Tibial nerve (tissue), 4 donors: ENCODE measurements at places on chromosomes 6 and 20. TPM values are rescaled to one million over a fixed set of nuclear protein-coding genes. Genes with fewer than 3 reads are reported as not detected.

DNA sequence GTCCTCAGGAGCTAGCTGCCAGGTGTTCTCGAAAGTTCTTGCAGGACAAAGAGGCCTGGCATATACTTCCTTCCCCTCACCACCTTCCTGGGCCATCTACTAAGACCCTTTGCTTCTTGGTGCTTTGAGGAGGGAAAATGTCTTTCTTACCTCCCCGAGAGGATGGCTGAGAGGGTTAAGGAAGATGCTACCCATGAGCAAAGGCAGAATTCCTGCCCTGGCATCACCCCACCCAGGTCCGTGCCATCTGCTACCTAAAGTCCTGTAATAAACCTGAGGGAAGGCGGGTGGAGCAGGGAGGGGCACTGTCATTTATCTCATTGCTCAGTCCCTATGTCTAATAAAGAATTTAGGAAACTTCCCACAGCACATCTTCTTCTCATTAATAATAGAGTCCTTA, 16.2 kb downstream of the GFOD1 start:
- no peak for DNase-seq
- no peak overlapping the region for H3K4me3 ChIP-seq
- H3K27ac ChIP-seq, result no peak overlapping the region
- H3K4me1 ChIP-seq, result no peaks in the 10 kb centered on the region

GRCh38 chr20:42442716-42443115, 747.0 kb downstream of the PTPRT start:
- no peak overlapping the region for H3K4me3 ChIP-seq
- no peaks in the 10 kb centered on the region for H3K27me3 ChIP-seq
- H3K36me3 ChIP-seq, result no peaks in the 10 kb centered on the region
- H3K27ac ChIP-seq, result peak overlapping the region; percentile 20

DNA sequence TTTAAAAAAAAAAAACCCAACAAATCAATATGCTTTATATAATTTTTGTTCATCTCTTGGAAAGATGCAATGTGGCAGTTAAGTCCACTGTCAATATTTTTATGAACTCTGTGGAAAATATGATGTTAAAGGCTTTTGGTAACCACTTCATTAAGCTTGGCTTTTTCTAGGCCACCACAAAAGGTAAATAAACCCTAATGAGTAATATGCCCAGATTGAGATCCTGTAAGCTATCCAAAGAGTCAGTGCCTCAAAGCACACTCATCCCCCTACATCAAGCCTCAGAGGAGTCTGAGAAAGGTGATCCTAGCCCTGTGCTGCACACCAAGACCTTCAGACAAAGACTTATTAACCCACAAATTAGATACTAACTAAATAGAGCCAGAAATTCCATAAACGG, 121.1 kb downstream of the CDC5L start:
- H3K4me1 ChIP-seq, result no peaks in the 10 kb centered on the region
- H3K27ac ChIP-seq, result no peak overlapping the region
- no peak overlapping the region for H3K4me3 ChIP-seq
- H3K36me3 ChIP-seq, result no peaks in the 10 kb centered on the region
- no peak for DNase-seq
- H3K27me3 ChIP-seq, result no peaks in the 10 kb centered on the region

- no peaks in the 10 kb centered on the region for H3K4me1 ChIP-seq
- H3K27ac ChIP-seq, result no peak overlapping the region
- no peak overlapping the region for H3K4me3 ChIP-seq
- H3K36me3 ChIP-seq, result no peaks in the 10 kb centered on the region
- H3K27me3 ChIP-seq, result no peaks in the 10 kb centered on the region
Observed at GRCh38 chr6:169034516-169035167, 219.0 kb downstream of the THBS2 start.

- no peak overlapping the region for H3K27ac ChIP-seq
- no peak overlapping the region for H3K4me3 ChIP-seq
- no peak for DNase-seq
- H3K4me1 ChIP-seq, result no peaks in the 10 kb centered on the region
- H3K27me3 ChIP-seq, result no peaks in the 10 kb centered on the region
- no peaks in the 10 kb centered on the region for H3K36me3 ChIP-seq
Observed at GRCh38 chr20:50903353-50904051, 27.7 kb downstream of the ADNP start.

DNA sequence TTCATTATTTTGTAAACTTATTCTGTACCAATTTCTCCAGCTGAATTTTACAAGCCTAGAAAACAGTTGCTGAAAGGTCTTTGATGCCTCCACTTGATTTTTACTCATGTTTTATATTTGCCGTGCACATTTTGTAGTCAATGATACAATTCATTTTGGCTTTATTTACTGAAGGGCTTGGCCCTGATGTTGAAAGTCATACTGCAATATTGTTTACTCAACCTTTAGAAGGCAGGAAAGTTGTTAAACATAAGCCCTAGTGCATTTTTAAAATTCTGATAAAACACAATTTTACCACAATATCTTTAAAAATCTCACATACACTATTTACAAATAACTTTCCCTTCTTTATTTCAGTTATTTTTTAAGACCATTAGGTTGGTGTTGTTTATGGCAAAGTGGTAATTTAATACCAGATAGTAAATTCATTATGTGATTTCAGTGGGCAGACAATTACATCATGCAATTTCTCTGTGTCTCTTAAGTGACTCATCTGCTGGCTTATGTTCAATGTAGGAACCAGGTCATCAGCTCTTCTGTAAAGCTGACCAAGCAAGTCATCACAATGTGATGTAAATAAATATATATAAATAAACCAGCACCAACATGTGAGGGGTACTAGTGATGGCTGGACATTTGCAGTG, 121.1 kb upstream of the SLC35B3 start:
- H3K4me3 ChIP-seq, result no peak overlapping the region
- no peaks in the 10 kb centered on the region for H3K27me3 ChIP-seq
- DNase-seq, result no peak
- no peak overlapping the region for H3K27ac ChIP-seq

- H3K27me3 ChIP-seq, result no peaks in the 10 kb centered on the region
- DNase-seq, result peak; percentile 20
- peak overlapping the region; percentile 96 for H3K4me3 ChIP-seq
- H3K27ac ChIP-seq, result peak overlapping the region; percentile 99
- H3K36me3 ChIP-seq, result no peaks in the 10 kb centered on the region
Observed at GRCh38 chr6:30554962-30555815, 1.1 kb downstream of the GNL1 start.

DNA sequence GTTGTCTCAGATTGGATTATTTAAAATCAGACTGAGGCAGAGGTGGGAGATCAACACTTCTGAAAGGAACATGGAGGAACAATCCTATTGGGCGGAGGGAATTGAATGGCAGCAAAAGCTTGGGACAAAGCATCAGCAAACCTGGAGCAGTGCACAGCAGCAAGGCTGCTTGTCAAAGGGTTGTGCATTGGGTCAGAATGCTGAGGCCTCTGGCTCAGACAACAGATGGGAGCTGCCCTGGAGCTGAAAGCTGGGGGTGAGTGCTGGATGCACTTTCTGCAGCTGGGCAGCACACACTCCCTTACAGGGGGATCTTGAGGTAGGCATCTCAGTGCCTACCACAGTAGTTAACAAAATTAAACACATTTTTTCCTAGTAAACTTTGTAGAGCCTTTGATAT, 634.4 kb upstream of the MMS22L start:
- no peaks in the 10 kb centered on the region for H3K36me3 ChIP-seq
- H3K4me3 ChIP-seq, result no peak overlapping the region
- H3K27me3 ChIP-seq, result no peaks in the 10 kb centered on the region
- no peaks in the 10 kb centered on the region for H3K4me1 ChIP-seq

DNA sequence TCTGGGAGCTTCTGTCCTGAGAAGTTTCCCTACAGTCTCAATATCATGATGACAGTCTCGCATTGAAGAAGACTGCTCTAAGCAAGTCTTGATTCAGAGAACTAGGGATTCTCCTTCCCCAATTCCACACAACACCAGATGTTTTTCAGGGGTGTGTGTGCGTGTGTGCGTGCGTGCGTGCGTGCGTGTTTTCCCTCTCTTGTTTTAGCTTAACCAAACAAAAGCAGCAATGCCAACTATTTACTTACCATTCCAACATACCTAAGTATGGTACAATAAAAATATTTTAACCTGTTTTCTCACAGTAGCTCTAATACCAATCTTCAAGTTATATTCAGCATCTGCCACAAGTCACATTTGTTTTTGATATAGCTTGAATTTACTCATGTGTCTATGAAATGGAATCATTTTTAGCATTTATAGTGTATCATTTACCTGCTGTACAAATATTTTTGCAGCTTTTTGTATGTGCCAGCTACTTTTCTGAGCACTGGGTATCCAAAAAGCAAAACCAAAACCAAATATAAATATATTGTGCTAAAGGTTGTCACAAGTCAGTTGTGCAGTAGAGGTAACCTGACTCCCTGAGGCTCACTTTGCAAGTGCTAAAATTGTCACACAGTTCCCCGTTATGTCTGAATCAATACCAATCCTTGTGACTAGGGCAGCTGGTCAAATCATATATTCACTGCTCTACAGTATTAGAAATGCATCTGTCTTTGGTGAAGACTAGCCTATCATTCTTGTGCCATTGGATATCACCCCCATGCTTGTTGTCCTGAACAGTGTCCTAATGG, 21.7 kb upstream of the MYLIP start:
- H3K27ac ChIP-seq, result no peak overlapping the region
- no peak overlapping the region for H3K4me3 ChIP-seq
- no peaks in the 10 kb centered on the region for H3K36me3 ChIP-seq
- H3K4me1 ChIP-seq, result no peaks in the 10 kb centered on the region
- DNase-seq, result no peak

GRCh38 chr6:12602951-12603672, 113.5 kb upstream of the PHACTR1 start:
- H3K27ac ChIP-seq, result no peak overlapping the region
- H3K4me3 ChIP-seq, result no peak overlapping the region
- DNase-seq, result no peak
- H3K36me3 ChIP-seq, result no peaks in the 10 kb centered on the region
- H3K27me3 ChIP-seq, result no peaks in the 10 kb centered on the region

- peaks cover 61% of the 10 kb centered on the region for H3K4me1 ChIP-seq
- peak overlapping the region; percentile 35 for H3K4me3 ChIP-seq
- no peaks in the 10 kb centered on the region for H3K36me3 ChIP-seq
- H3K27ac ChIP-seq, result peak overlapping the region; percentile 74
- DNase-seq, result no peak
Observed at GRCh38 chr6:10412461-10413261, 2.2 kb downstream of the TFAP2A start.

GRCh38 chr6:169370666-169371343, 117.2 kb upstream of the THBS2 start:
- no peak overlapping the region for H3K4me3 ChIP-seq
- H3K27me3 ChIP-seq, result no peaks in the 10 kb centered on the region
- no peak overlapping the region for H3K27ac ChIP-seq
- H3K36me3 ChIP-seq, result no peaks in the 10 kb centered on the region
- DNase-seq, result no peak

- no peak for DNase-seq
- no peaks in the 10 kb centered on the region for H3K4me1 ChIP-seq
- H3K4me3 ChIP-seq, result peak overlapping the region; percentile 1
- peak overlapping the region; percentile 85 for H3K27ac ChIP-seq
- no peaks in the 10 kb centered on the region for H3K36me3 ChIP-seq
Observed at GRCh38 chr20:53828682-53829254, 235.1 kb upstream of the ZNF217 start.

GRCh38 chr6:105646391-105646867, 243.5 kb upstream of the PREP start:
- no peak overlapping the region for H3K4me3 ChIP-seq
- no peaks in the 10 kb centered on the region for H3K27me3 ChIP-seq
- H3K27ac ChIP-seq, result no peak overlapping the region
- H3K4me1 ChIP-seq, result no peaks in the 10 kb centered on the region
- no peak for DNase-seq

GRCh38 chr6:24879351-24879750, 56.4 kb downstream of the RIPOR2 start:
- no peak overlapping the region for H3K4me3 ChIP-seq
- H3K27ac ChIP-seq, result no peak overlapping the region
- no peaks in the 10 kb centered on the region for H3K27me3 ChIP-seq
- no peaks in the 10 kb centered on the region for H3K4me1 ChIP-seq
- DNase-seq, result no peak

- H3K27ac ChIP-seq, result no peak overlapping the region
- DNase-seq, result no peak
- H3K4me1 ChIP-seq, result no peaks in the 10 kb centered on the region
- peaks cover 5% of the 10 kb centered on the region for H3K36me3 ChIP-seq
Observed at GRCh38 chr6:31687321-31687720, 6.5 kb upstream of the LY6G5C start.

GRCh38 chr20:20711413-20711812, 1.0 kb downstream of the RALGAPA2 start:
- no peaks in the 10 kb centered on the region for H3K36me3 ChIP-seq
- H3K4me1 ChIP-seq, result peaks cover 10% of the 10 kb centered on the region
- no peak for DNase-seq
- H3K27me3 ChIP-seq, result no peaks in the 10 kb centered on the region

- H3K4me1 ChIP-seq, result peaks cover 26% of the 10 kb centered on the region
- DNase-seq, result peak; percentile 88
- H3K36me3 ChIP-seq, result no peaks in the 10 kb centered on the region
- peak overlapping the region; percentile 77 for H3K27ac ChIP-seq
- no peaks in the 10 kb centered on the region for H3K27me3 ChIP-seq
- no peak overlapping the region for H3K4me3 ChIP-seq
Observed at GRCh38 chr20:41005361-41005729, 23.3 kb upstream of the TOP1 start.

DNA sequence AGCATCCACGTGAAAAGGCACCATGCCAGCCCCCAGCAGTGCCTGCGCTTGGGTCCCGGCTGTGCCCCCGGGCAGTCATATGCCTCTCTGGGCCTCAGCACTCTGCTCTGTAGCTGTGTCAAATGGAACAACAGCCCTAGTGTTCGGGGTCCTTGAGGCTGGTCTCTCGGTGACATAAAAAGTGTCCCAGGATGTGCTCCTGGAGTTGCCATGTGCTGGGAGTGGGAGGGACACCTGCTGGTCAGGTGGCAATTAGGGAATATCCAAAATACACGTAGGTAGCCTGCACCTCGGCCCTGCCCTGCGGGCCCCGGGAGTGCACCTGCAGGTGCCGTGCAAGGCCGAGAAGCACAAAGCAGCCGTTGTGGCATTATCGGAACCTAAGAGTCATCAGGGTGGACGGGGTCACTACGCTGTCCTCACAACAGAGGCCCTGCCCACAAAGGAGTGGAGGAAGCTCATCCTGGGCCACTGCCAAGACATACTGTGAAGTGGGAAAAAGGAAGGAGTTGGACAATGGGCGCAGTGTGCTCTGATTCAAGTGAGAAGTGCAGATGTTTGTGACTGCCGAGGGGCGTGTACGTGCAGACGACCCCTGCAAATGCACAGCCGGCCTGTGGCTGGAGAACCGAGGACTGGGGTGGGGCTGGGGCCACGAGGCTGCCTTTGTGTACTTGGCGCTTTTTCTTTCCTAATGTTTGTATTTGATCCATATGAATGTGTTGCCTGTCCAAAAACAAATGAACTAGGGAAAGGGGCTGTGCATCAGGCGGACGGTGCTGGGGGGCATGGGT, 24.6 kb downstream of the SLCO4A1 start:
- peaks cover 26% of the 10 kb centered on the region for H3K4me1 ChIP-seq
- no peaks in the 10 kb centered on the region for H3K27me3 ChIP-seq
- DNase-seq, result peak; percentile 73
- H3K27ac ChIP-seq, result no peak overlapping the region
- no peak overlapping the region for H3K4me3 ChIP-seq

Gene RCAN2
- 15.7 TPM for total RNA-seq

Gene MCHR2
- total RNA-seq, result not detected

Gene AK9
- total RNA-seq, result 17.8 TPM

Gene TMEM181
- total RNA-seq, result 16.7 TPM

Gene TRAPPC3L
- total RNA-seq, result not detected
